ENCODE measurements at places on chromosomes 2 and 18. TPM values are rescaled to one million over a fixed set of nuclear protein-coding genes. Genes with fewer than 3 reads are reported as not detected.

Gene LRRC30
- total RNA-seq: not detected

Gene TRIM43
- 0.07 TPM for total RNA-seq

Gene RNF125
- 1.6 TPM for total RNA-seq

Gene BMP10
- total RNA-seq: not detected

Gene RAB31
- total RNA-seq: 35.8 TPM

Gene CEBPZOS
- 30.2 TPM for total RNA-seq

Gene SCN7A
- total RNA-seq: not detected

Gene KCNG2
- not detected for total RNA-seq

Gene RPRM
- total RNA-seq: not detected

Gene TUBA4B
- not detected for total RNA-seq

Gene PNPT1
- 49.1 TPM for total RNA-seq

Gene PHLPP1
- 9.0 TPM for total RNA-seq

Gene RPL31
- 957 TPM for total RNA-seq

Gene FBLN7
- total RNA-seq: 5.2 TPM

Gene ANKRD62
- total RNA-seq: not detected

Gene RFX8
- total RNA-seq: 2.0 TPM

Gene MTCL1
- 27.1 TPM for total RNA-seq

Gene LRATD1
- 0.13 TPM for total RNA-seq

Gene LAMA3
- 8.0 TPM for total RNA-seq

Gene AAK1
- total RNA-seq: 174 TPM

Gene NIF3L1
- total RNA-seq: 18.5 TPM

Gene SP140
- total RNA-seq: not detected

Gene TNFAIP6
- total RNA-seq: not detected

Gene EVA1A
- total RNA-seq: 53.2 TPM

Gene SP110
- 10.0 TPM for total RNA-seq

Gene SKA1
- 47.7 TPM for total RNA-seq

Gene GPBAR1
- 0.40 TPM for total RNA-seq

Gene RAD51AP2
- total RNA-seq: not detected

Gene NBEAL1
- 32.5 TPM for total RNA-seq

Gene FBXO36
- total RNA-seq: 1.6 TPM

Gene CFAP65
- not detected for total RNA-seq

Gene SERPINB12
- total RNA-seq: not detected
